Stimulated activated naive B cell treated with anti-CD40 and anti-IgM and Interleukin-4, amounts not matched to agents 10 μg/mL and 1 μg/mL and 100 μg/mL, for 72 hours (primary cell): ENCODE measurements at places on chromosomes 2 and 18.

GRCh38 chr2:10873790-10874437 lies 37.8 kb upstream of the KCNF1 start:
- no peak for DNase-seq

DNA sequence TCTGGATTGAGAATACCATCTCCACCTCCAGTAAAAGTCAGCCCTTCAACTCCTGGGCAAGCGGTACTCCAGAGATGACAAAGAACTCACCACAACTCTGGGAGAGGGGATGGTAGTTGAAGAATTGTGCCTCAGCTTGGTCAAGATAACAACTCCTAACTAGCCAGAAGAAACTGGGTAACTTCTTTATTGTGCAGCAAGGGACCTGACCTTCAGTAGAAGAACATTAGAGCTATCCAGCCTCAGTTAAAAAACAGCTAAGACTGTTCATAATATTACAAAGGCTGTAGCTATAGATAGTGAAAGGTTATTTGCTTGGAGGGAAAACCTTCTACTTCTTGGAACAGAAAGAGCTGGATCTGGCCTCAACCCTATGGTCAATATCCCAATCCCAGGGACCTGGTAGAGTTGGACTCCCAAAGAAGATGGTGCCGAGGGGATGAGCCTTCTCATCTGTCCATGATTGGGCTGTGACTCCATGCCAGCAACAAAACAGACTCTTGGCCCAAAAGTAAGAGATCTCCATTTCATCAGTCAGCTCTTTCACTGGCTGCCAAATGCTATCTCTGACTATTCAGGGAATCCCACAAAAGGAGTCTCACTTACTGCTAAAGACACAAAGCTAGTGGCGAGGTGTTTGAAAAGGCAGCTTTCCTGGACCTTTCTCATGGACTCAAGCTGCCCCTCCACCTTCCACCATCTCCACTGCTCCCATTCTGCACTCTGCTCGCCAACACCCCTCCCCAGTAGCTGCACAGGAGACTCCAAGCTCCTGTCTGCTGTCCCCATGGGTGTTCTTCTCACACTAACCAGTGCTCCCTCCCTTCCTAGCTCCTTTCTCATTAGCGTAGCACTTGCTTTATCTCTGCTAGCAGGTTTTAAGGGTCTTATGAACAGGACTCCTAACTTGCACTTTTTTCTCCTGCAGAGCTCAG lies 145.8 kb downstream of the CAPN13 start:
- no peak for DNase-seq

GRCh38 chr18:13625355-13625754 lies 101.0 kb downstream of the FAM210A start:
- no peak for DNase-seq

DNA sequence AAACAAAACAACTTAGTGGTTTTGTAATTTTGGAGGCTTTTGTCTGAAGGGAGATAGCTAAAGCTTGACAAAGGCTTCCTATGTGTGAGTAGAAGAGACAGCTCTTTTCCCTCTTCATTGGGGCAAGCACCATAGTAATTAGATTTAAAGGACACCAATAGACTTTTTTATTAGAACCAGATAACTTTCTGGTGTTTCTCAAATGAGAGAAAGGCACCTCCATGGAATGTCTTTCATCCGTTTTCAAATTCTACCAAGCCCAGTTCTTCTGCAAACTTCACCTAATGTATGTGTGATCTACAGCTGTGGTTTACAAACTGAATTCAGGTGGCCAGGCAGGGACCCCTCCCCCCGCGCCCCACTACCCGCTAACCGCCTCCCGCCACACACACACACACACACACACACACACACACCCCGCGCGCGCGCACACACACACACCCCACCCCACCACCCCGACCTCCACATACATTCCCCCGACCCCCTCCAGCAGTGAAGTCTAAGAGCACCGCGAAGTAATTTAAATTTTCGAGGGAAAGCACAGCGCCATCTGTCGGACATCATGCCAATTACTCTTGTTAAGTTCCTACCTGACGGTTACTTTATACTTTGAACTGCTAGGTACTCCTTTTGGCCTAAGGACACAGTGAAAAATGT lies 31.6 kb upstream of the PPP1R1C start:
- peak; percentile 20 for DNase-seq

GRCh38 chr2:159539701-159540100 lies 76.6 kb downstream of the BAZ2B start:
- DNase-seq, result no peak

DNA sequence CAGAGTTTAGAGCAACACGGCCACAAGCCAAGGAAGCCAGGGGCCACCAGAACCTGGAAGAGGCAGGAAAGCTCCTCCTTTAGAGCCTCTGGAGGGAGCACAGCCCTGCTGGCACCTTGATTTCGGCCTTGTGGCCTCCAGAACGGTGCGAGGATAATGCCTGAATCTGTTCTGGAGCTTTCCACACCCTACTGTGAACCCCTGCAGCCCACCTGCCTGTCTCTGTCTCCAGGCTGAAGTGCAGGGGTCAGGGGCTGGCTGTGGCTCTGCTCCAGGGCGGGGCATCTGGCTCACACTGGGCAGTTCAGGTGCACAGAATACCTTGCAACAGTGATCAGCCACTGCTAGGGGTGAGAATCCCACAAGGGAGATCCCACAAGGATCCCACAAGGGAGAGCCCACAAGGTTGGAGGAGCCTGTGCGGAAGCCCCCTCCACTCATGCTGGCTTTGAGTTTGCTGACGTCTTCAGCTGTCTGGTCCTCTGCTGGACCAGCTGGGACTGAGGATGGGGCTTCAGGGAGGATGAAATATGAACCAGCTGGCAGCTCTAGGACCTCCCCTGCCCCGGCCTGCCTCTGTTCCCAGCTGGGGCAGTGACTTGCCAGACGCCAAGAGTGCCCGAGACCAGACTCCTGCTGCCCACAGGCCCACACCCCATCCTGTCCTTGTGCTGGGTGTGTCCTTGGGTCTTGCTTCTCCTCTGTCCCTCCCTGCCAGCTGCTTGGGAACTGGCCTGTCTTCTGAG lies 56.4 kb upstream of the OTOS start:
- DNase-seq, result no peak

DNA sequence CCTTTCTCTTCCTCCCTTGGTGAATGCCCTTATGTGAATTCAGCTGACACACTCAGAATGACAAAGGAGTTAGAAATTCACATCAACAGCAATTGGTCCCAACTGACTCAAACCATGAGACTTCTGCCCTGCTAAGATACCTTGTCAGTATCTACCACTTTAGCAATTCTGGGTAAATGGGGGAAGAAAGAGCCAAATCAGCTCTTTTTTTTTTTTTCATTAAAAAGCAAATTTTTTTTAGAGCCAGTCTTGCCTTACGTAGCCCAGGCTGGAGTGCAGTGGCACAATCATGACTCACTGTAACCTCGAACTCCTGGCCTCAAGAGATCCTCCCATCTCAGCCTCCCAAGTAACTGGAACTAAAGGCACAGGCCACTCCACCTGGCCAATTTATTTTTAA lies 1.7 kb upstream of the PPP4R1 start:
- DNase-seq, result no peak

DNA sequence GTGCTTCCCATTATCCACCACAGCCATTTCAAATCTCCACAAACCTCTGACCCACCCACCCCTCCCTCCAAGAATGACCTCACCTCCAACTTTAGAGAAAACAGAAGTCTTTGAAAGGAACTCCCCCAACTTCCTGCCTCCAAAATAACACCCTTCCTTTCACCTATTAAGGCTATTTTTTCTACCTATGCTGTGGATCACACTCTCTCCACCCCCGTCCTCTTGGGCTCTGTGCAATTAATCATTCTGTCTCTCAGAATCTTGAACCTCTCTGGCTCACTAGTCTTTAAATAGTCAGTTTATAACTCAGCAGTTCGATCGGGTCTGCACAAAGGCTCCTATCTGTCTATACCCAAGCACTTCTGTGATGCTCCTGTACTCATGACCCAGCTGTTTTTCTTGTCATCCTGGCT lies 37.3 kb upstream of the XPO1 start:
- no peak for DNase-seq

DNA sequence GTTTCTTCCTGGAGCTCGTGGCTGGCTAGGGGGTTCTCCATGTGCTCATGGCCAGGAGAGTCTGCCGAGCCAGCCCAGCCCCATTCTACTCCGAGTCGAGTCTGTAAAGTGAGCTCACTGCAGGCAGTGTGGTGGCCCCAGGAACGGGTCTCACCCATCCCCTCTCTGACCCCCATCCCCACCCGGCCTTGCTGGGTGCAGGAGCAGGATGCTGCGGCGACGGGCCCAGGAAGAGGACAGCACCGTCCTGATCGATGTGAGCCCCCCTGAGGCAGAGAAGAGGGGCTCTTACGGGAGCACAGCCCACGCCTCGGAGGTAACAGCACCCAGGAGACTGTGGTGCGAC lies 1.4 kb downstream of the ANO7 start:
- no peak for DNase-seq

DNA sequence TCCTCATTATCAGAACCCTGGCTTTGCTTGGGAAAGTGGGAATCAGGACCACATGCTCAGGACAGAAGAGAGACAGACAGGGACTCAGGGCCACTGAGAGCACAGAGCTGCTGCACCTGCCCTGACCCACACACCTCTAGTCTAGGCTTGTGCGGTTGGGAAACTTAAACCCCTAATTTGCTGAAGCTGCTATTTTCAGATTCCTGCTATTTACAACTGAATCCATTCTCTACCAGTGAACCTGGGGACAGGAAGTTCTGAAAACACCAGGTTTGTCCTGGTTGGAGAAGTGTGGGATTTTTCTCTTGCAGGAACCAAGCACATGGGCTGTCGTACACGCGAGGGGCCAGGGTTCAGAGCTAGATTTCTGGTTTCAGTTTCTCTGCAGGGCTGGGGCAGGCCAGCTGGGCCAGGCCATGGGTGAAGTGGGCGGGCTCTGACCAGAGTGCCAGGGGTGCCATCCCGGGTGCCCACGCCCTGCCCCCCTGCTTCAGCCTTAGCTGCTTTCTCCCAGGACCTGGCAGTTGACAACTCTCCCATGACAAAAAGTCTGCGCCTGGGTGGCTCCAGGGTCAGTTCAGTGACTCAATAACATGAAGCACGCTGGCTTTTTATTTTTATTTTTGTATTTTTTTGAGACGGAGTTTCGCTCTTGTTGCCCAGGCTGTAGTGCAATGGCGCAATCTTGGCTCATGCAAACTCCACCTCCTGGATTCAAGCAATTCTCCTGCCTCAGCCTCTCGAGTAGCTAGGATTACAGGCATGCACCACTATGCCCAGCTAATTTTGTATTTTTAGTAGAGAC lies 51.3 kb upstream of the SLC1A4 start:
- DNase-seq, result no peak

DNA sequence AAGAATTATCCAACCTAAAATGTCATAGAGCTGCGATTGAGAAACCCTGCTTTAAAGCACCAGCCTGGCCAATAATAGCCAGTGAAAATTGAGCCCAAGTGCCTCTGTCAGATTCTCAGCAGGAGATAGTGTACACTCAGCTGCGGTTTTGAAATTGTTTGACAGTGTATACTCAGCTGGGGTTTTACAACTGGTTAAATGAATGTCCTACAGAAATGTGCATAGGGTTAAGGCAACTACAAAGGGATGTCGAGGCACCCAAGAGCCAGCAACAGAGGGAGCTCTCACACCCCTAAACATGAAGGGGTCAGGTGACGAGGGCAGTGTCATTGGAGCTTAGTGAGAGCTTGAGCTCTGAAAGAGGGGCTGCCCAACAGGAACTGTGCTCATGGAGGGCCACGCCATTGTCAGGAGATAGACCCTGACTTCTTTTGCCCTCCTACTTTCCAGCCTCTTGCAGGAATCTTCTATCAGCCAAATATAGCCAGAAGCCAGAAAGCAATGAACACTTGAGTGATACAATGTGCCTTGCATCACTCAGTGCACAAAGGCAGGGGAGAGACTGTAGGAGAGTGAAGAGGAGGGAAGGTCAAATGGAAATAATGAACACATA lies 15.1 kb downstream of the ACTG2 start:
- DNase-seq, result no peak
